ENCODE measurements at places on chromosomes 16 and 17. TPM values are rescaled to one million over a fixed set of nuclear protein-coding genes. Genes with fewer than 3 reads are reported as not detected.

Gene PPP1R27
- not detected for total RNA-seq

Gene ALDH3A1
- total RNA-seq: 1.0 TPM

DNA sequence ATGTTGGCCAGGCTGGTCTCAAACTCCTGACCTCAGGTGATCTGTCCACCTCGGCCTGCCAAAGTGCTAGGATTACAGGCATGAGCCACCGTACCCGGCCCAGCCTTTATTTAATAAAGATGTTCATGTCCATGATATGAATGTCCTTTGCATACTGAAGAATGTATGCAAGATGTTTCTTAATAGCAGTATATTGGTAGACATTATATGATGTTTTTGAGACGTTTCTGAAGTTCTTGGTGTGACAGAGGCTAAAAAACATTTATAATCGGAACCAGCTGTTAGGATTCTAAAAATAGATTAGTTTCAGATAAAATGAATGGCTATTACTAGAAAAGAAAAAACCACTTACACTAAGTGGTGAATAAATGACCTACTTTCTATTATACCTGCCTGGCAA is 11.8 kb downstream of the PDZD9 start:
- peaks cover 5% of the 10 kb centered on the region for H3K36me3 ChIP-seq
- no peaks in the 10 kb centered on the region for H3K27me3 ChIP-seq
- DNase-seq: no peak
- H3K4me1 ChIP-seq: no peaks in the 10 kb centered on the region

DNA sequence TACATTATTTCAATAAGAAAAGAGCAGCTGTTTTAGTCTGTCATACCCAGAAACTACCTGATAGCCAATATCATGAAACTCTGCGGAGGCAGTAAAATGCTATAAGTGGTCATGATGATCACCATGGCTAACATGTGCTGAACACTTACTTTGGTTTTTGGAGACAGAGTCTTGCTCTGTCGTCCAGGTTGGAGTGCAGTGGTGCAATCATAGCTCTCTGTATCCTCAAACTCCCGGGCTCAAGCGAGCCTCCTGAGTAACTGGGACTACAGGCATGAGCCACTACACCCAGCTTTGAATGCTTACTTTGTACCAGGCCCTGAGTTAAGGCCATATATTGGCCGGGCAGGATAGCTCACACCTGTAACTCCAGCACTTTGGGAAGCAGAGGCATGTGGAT is 101.2 kb upstream of the DHX40 start:
- peaks cover 3% of the 10 kb centered on the region for H3K27me3 ChIP-seq
- no peaks in the 10 kb centered on the region for H3K36me3 ChIP-seq
- H3K4me1 ChIP-seq: peaks cover 5% of the 10 kb centered on the region
- DNase-seq: no peak

Gene CEP112
- 24.5 TPM for total RNA-seq

GRCh38 chr17:80774146-80774545 is 217.5 kb upstream of the CHMP6 start:
- H3K27ac ChIP-seq: no peak overlapping the region
- no peaks in the 10 kb centered on the region for H3K4me1 ChIP-seq
- H3K4me3 ChIP-seq: no peak overlapping the region
- H3K36me3 ChIP-seq: peaks cover 7% of the 10 kb centered on the region
- no peak for DNase-seq

- peaks cover 3% of the 10 kb centered on the region for H3K36me3 ChIP-seq
- no peak overlapping the region for H3K4me3 ChIP-seq
- H3K27ac ChIP-seq: peak overlapping the region; percentile 86
- peaks cover 24% of the 10 kb centered on the region for H3K4me1 ChIP-seq
- no peak for DNase-seq
These were observed 22.3 kb downstream of the RTN4RL1 start for GRCh38 chr17:2002767-2003329.

DNA sequence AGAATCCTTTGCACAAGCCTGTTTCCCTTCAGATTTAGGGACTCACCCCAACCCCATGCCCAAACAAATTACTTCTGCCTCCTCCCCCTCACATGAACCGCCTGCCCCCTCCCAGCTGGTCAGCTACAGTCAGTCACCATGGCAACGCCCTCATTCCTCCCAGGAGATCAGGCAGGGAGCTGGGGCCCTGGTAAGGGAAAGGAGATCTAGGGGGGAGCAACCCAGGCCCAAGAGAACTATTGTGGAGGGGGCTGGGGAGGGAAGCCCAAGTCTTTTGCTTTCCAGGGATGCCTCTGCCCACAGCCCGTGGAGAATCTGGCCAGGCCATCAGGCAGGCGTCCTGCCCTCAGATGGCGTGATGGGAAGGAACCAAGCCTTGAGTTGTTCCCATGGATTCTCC is 2.8 kb downstream of the FAM171A2 start:
- H3K27me3 ChIP-seq: peaks cover 11% of the 10 kb centered on the region
- no peak for DNase-seq
- peaks cover 1% of the 10 kb centered on the region for H3K36me3 ChIP-seq
- H3K4me1 ChIP-seq: peaks cover 15% of the 10 kb centered on the region

DNA sequence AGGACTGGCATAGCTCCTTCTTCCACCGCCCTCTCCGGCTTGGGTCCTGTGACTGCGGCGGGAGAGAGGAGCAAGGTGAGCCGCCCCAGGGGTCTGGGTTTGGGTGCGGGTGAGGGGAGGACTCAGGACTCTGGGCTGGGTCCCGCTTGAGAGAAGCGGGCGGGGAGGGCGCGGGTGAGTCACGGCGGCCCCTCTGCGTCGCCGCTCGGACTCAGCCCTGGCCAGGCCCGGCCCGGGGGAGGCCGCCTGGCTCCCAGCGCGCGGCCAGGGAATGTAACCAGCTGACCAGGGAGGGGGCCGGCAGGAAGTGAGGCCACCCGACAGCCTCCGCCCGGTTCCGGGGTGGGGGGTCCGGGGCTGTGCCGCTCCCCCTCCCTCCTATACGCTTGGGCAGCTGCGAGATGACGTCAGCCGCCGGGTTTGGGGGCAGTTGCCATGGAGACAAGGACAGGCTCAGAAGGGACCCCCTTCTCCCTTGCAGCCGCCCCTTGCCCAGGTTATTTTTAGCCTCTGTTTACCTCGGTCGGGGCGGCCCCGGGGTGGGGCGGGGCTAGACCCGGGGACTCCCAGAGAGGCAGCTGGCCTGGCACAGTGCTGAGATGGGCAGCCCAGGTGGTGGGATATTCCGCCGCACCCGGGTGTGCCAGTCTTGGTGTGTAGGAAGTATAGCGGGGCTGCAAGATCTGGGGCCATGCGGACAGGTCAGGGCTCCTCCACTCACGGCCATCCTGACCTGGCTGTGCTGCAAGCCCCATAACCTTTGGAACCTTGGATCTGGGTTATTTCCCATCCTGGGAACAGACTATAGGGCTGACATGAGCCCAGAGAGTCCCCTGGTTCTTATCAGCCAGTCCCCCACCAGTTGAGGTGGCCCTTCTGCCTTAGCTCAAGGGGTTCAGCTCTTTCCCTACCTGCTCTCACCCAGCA is 1.6 kb downstream of the RIPOR1 start:
- H3K27ac ChIP-seq: peak overlapping the region; percentile 93
- H3K36me3 ChIP-seq: no peaks in the 10 kb centered on the region
- H3K4me1 ChIP-seq: peaks cover 15% of the 10 kb centered on the region
- peaks cover 15% of the 10 kb centered on the region for H3K27me3 ChIP-seq

Gene DLX4
- 2.4 TPM for total RNA-seq

Gene ITGAL
- 0.53 TPM for total RNA-seq

Gene CRISPLD2
- 11.0 TPM for total RNA-seq

DNA sequence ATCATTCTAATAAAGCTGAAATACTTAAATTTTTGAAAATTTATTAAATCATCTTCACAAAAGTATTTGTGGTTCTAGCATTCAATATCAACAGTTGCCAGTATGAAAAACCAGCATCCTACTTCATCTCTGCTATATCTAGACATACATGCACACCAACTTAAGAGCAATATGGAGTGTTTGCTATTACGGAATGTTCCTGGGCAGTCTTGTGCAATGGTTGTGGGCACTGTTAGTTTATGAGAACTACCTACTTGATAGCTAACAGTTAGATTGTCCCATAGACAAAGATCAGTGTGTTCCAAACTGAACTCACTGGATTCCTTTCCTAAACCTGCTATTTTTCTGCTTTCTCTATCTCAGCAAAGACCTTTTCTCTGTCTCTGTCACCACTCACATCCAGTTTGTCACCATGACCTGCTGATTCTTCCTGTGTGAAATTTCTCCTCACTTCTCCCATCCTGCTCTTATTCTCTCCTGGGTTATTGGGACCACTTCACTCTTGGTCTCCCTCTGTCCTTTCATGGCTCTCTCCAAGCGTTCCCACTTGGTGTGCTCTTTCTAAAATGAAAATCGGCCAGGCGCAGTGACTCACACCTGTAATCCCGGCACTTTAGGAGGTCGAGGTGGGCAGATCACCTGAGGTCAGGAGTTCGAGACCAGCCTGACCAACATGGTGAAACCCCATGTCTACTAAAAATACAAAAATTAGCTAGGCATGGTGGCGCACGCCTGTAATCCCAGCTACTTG is 27.7 kb downstream of the CNTROB start:
- no peak overlapping the region for H3K4me3 ChIP-seq
- no peaks in the 10 kb centered on the region for H3K36me3 ChIP-seq
- no peak overlapping the region for H3K27ac ChIP-seq
- DNase-seq: no peak

DNA sequence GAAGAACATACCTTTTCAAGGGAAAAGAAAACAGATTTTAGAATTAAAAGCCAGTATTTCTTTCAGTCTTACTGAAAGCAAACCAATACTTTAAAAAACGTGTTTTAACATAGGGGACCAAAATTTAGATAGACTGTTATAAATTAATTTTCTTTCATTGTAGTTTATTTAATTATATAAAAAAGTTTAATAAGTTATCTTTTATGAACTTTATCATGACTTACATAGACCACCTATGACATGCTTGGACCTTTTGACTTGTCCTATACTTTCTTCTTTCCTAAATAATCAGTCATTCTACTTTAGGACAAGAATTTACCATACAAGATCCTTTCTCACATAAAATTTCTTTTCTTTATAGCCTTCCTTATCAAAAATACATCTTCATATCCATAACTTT is 102.0 kb upstream of the HAS3 start:
- no peak overlapping the region for H3K4me3 ChIP-seq
- DNase-seq: no peak
- H3K4me1 ChIP-seq: no peaks in the 10 kb centered on the region

- no peaks in the 10 kb centered on the region for H3K4me1 ChIP-seq
- no peaks in the 10 kb centered on the region for H3K27me3 ChIP-seq
- DNase-seq: no peak
- no peaks in the 10 kb centered on the region for H3K36me3 ChIP-seq
These were observed 9.4 kb downstream of the CPNE7 start for GRCh38 chr16:89584768-89585549.

GRCh38 chr16:88809068-88809675 is 2.6 kb downstream of the APRT start:
- no peak for DNase-seq
- H3K27me3 ChIP-seq: no peaks in the 10 kb centered on the region
- H3K36me3 ChIP-seq: no peaks in the 10 kb centered on the region
- H3K4me3 ChIP-seq: no peak overlapping the region

Gene FN3K
- 40.4 TPM for total RNA-seq

DNA sequence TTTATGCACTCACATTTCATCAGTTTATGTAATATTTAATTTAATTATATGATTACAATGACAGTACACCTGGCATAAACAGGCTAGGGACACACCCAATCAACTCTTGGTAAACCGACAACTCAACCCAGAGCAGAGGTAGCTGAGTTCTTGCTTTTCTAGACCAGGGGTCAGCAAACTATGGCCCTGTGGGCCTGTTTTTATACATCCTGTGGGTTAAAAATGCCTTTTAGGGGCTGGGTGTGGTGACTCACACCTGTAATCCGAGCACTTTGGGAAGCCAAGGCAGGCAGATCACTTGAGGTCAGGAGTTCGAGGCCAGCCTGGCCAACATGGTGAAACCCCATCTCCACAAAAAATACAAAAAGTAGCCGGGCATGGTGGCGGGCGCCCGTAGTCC is 99.2 kb upstream of the TMEM97 start:
- no peaks in the 10 kb centered on the region for H3K4me1 ChIP-seq
- H3K27me3 ChIP-seq: no peaks in the 10 kb centered on the region
- no peak overlapping the region for H3K27ac ChIP-seq
- peaks cover 9% of the 10 kb centered on the region for H3K36me3 ChIP-seq

- H3K36me3 ChIP-seq: no peaks in the 10 kb centered on the region
- no peaks in the 10 kb centered on the region for H3K27me3 ChIP-seq
- no peak overlapping the region for H3K4me3 ChIP-seq
- no peak for DNase-seq
- H3K27ac ChIP-seq: peak overlapping the region; percentile 10
- H3K4me1 ChIP-seq: peaks cover 20% of the 10 kb centered on the region
These were observed 18.5 kb downstream of the PLLP start for GRCh38 chr16:57265850-57266530.

DNA sequence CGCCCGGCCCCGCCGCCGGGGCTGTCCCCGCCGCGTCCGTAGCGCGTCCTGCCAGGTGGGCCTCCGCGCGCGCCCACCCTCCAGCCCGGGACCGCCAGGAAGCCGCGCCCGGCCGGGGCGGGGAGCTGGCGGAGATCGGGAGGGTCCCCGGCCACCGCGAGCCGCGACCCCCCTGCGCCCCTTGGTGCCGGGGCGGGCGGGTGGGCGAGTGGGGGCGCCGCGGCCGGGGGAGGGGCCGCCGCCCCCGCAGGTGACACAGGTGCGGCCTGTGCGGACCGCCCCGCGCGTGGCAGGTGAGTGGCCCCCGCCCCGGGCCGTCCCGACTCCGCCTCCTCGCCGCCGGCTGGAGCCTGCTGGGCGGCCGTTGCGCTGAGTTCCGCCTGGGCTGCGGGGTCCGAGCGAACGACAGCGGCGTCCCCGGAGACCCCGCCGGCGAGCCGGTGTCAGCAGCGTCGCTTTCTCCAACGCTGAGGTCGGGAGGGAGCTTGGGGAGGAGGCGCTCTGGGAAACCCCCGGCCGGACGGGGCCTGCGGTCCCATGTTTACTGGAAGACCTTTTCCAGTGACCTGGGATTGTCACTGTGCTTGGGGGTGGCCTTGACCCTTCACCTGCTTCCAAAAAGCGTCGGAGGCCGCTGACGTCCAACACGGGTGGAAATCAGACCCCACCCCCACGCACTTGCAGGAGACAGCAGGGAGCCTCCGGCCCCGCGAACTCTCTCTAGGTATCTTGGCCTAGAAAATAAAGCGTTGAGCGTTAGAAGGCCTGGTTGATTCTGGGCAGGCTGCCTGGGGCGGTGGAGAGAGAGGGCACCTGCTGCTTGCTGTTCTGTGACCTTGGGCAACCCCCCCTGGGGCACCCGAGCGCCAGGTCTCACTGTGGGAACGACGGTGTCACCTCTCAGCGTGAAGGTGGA is 542 bp downstream of the KLHL36 start:
- peaks cover 5% of the 10 kb centered on the region for H3K36me3 ChIP-seq
- peak overlapping the region; percentile 75 for H3K4me3 ChIP-seq
- DNase-seq: peak; percentile 46
- no peaks in the 10 kb centered on the region for H3K4me1 ChIP-seq
